ENCODE measurements at places on chromosomes 5 and 9.
A peak's percentile ranks its signal among the peaks of the same experiment; 100 is the strongest.

DNA sequence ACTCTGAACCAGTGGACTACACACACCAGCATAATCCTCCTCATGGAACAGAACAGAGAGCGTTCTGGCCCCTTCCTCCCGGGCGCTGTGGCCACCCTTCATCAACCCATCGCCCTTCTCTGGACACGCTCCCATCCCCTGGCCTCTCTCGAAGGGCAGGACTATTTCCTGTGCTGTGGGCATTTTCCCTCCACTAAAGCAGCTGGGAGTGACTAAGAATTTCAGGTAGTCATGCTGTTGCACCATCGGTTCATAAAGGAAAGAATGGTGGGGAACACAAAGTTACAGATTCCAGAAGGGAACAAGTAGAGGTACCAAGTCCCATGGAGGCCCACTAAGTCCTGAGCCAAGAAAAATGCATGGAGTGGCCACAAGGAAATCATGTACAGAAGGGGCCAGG is 68.6 kb downstream of the EPB41L4B start:
- DNase-seq: no peak

GRCh38 chr5:155508673-155509072 is 495.1 kb downstream of the KIF4B start:
- DNase-seq: no peak

GRCh38 chr5:69295088-69295754 is 37.4 kb downstream of the CCDC125 start:
- DNase-seq: peak; percentile 58

- DNase-seq: no peak
Observed at GRCh38 chr5:171806976-171807747, 21.5 kb downstream of the SMIM23 start.

DNA sequence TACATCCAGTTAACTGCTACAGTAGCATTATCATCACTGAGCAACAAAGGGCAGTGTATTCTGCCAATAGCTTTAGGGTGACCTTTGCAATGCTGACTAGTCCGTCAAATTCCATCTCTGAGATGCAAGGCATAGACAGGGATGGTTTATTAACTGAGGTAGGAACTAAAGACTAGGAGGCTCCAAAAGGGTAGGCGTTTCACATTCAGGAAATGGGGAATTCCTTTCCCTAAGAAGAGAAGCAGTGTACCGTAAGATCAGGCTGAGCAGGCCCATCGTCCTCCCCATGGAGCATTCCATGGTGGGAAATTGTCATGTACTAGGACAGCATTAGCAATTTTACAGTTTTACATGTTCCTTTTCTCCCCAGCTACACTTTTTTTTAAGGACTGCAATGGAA is 157.7 kb downstream of the BNC2 start:
- DNase-seq: no peak

DNA sequence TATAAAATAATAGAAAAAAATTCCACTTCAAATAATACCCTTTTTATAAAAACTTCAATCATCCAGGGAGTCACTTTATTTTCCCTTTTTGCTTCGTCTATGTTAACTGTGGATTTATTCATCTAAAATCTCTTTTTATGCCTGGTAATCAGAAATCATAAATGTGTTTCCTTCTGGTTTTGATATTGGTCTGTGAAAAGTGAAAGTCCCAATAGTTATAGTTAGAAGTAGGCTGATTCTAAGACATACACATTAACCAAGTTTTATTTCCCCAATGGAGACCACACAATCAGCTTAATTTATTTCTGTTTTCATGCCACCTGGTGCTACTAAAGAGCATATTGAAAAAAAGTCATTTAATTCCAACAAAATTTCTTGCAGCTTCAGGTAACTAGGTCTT is 45.7 kb downstream of the ZNF474 start:
- DNase-seq: no peak

DNA sequence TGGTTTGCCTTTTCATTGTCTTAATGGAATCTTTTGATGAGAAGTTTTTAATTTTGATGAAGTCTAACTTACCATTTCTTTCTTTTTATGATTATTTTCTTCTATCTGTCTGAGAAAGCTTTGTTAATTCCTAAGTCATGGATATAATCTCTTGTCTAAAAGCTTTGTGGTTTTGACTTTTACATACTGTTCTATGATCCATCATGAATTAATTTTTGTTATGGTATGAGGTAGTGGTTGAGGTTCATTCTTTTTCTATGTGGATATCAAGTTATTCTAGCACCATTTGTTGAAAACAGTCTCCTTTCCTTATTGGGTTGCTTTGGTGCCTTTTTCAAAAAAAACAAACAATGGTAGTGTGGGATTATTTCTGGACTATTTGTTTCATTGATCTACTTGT is 20.4 kb downstream of the FBXO10 start:
- no peak for DNase-seq

DNA sequence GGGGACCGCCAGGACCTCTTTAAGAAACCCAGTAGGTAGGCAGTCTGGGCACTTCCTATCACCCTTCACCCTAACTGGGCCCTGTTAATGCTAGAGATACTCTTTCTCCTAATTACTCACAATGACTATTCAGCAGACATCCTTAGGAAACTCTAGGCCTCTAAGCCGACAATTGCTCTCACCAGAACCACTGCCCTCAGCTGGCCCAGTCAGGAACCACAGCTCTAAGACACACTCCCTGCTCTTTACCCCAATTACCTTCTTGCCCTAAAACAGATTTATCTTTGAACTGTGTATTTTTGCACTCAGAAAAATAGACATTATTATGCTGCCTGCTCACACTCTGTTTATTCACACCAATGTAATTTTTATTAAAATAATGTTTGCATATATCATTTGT is 432.6 kb upstream of the SLC30A5 start:
- DNase-seq: no peak

- no peak for DNase-seq
Observed at GRCh38 chr9:77896938-77897667, 134.5 kb downstream of the GNAQ start.

GRCh38 chr5:142883025-142883424 is 112.8 kb downstream of the ARHGAP26 start:
- peak; percentile 77 for DNase-seq

GRCh38 chr9:129886226-129887174 is 51.2 kb downstream of the USP20 start:
- no peak for DNase-seq

DNA sequence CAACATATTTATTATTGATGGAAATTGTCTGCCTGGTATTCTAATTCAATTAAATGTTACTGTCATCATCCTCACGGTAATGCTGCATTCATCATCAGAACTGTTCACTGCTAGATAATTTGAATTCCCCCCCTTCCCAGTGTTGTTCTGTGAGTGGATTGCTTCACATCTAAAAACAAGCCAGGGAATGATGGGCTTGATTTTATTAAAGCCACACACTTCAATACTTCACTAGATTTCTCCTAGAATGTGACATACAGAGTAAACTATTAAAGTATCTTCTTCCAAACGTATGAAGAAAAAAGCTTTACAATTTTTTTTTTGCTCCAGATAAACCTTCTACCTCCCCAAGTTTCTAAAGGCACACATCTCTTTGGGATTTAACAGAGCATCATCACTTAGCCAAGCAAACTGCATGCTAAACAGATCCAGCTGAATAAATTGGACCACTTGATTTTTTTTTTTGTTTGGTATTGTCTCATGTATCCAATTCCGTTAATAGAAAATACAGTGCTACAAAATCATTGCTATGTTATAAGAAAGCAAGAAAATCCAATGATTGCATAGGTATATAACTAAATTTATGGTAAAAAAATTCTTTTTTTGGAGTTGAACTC is 692.4 kb downstream of the MTRR start:
- DNase-seq: no peak
